ENCODE measurements at places on chromosomes 3 and 15. TPM values are rescaled to one million over a fixed set of nuclear protein-coding genes. Genes with fewer than 3 reads are reported as not detected.

MAN2C1 gene
- total RNA-seq: 325 TPM

CILP gene
- total RNA-seq: 5.4 TPM

AHSG gene
- total RNA-seq: not detected

ASB14 gene
- not detected for total RNA-seq

RIOX2 gene
- total RNA-seq: 53.6 TPM

SLC12A1 gene
- total RNA-seq: not detected

CFAP92 gene
- 2.1 TPM for total RNA-seq

CYP11A1 gene
- 2.4 TPM for total RNA-seq

DYNLT2B gene
- total RNA-seq: 6.9 TPM

RHO gene
- not detected for total RNA-seq

HOMER2 gene
- 9.4 TPM for total RNA-seq

STRC gene
- 1.4 TPM for total RNA-seq

TEX55 gene
- not detected for total RNA-seq

CYP1A1 gene
- total RNA-seq: not detected

IL17RC gene
- total RNA-seq: 34.0 TPM

PYGO1 gene
- 10.7 TPM for total RNA-seq

FAM107A gene
- 102 TPM for total RNA-seq

SAMD7 gene
- not detected for total RNA-seq
